CD8-positive, alpha-beta memory T cell (primary cell): ENCODE measurements at places on chromosomes 3 and 15. TPM values are rescaled to one million over a fixed set of nuclear protein-coding genes. Genes with fewer than 3 reads are reported as not detected.

- no peak for DNase-seq
Observed at GRCh38 chr3:69535613-69536012, 149.7 kb upstream of the FRMD4B start.

DNA sequence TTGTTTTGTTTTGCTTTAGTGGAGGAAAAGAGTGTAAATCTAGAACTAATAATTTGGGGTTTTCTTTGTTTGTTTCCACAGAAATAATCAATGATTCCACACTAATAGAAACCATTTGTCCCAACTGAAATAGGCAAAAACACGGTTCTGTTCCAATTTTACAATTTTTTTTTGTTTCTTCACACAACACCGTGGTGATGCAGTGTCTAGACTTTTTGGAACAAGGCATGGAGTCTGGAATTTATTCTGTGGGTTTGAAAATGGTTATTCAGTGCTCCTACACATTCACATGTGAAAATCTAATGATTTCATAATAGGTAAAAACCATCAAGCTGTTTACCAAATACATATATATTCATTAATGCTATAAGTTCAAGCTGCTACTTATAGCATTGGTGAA is 629.0 kb upstream of the TGFBR2 start:
- no peak for DNase-seq

DNA sequence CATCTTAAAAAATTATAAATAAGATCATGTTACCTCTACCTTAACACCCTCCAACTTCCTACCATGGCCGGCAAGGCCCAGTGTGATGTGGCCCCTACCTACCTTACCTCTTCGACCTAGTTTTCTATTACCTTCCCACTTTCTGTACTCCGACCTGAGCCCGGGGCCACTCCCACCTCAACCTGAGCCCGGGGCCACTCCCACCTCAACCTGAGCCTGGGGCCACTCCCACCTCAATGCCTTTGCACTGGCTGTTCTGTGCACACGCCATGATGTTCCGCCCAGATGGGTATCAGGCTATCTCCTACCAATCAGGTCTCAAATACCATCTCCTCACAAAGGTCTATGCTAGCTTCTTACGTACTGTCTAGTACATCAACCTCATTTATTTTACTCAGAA is 66.8 kb upstream of the XXYLT1 start:
- no peak for DNase-seq

Gene CTDSPL2
- total RNA-seq: 69.8 TPM

DNA sequence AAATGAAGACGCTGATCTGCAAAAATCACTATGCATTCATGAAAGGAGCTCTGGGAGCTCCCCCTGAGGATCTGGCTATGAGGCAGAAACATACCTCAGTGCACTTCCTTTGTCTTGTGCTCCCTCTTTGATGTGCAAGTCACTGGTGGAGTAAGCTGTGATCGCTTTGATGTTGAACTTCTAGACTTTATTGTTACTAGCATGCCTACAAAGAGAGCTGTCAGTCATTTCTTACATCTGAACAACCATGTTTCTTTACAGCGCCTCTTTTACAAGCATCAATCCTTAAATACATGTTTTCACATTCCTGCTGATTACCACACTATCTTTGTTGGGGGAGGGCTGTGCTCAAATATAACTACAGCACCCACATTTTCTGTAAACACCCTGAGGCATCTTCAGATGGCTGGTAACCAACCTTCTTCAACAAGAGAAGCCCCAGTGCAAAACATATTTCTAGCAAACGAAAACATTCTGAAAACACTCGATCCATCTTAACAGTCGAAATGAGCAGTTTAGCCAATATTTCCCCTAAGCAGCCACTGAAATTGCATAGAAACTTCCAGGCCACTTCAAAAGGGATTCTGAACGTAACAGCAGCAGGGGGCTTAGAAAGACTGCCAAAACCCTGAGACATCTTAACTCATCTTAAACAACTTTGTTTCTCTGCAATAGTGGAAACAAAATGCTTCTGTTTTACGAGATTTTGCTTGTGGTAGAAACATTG is 101.9 kb upstream of the ICE2 start:
- DNase-seq: peak; percentile 78

DNA sequence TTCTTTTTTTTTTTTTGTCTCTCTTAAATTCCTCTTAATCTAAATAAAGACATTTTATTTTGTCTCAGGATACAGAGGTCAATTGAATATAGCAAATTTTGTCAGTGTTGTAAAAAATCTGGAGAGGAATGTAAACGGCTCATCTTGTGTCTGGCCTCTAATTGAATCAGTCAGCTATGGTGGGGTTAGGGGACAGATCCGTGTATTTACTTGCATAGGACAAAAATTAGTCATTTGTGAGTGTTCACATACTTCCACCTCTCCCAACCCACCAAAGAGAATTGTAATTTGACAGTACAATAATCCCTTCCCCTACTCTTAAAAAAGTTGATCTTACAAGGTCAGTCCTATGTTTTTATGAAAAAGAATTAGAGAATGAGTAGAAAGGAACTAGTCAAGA is 18.3 kb downstream of the PPARG start:
- no peak for DNase-seq

DNA sequence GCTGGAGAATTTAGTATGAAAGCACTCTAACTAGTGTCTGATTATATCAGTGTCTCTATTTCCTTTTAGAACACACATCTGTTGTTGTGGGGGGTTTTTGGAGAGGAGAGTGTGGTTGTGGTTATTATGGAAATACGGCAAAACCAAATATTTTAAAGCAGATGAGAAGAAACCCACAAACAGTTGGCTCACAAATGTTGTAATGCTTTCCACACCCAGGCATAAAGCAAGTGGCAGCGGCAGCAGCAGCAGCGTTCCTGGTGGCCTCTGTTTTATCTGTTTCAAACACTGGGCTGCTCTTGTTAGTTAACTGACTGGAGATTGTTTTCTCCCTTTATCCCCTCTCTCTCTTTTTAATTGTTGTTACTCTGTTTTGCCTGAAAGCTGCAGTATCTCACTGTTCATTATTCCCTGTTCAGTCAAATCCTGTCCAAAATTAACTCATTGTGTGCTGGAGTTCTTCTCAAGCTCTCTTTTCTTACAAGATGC is 1045.5 kb upstream of the NR2F2 start:
- no peak for DNase-seq

Gene CCR5
- total RNA-seq: 2.6 TPM

GRCh38 chr3:174216946-174217718 is 642.0 kb upstream of the NAALADL2 start:
- DNase-seq: no peak

Gene FOXL2NB
- not detected for total RNA-seq

DNA sequence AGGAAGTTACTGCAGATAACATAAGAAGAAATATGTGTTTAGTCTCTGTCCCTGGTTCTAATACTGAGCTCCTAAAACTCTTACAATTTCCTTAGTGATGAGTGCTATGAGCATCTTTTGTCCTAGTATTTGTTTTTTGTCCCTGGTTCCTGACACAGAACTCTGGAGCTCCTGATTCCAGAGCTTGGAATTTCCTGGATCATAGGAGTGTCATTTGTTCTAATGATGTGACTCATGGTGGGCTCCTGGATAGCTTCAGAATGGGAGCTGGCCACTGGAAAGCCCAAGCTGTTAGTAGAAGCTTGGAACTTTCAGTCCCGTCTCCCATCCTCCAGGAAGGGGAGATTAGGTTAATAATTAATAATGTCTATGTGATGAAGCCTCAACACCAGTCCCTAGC is 98.2 kb downstream of the CNTN6 start:
- no peak for DNase-seq

- no peak for DNase-seq
Observed at GRCh38 chr15:33844186-33844585, 124.1 kb upstream of the CHRM5 start.

Gene GOLGA8Q
- not detected for total RNA-seq

- DNase-seq: no peak
Observed at GRCh38 chr3:47410417-47410720, 29.5 kb downstream of the PTPN23 start.

DNA sequence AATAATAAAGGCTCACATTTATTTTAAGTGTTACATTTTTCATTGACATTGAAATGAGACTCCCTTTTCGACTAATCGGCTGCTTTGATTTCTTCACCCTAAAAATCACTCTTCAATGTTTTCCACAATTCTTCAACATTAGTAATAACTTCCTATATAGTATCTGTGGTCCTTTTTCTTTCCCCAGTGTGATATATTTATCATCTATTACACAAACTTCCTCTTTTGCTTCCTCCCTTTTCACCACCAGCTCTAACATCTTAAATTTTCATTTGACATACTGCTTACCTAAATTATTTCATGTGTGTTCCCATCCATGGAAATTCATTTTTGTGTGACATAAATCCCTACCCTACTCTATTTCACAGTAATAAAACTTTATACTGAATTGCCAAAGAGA is 244.4 kb downstream of the TIGIT start:
- no peak for DNase-seq

DNA sequence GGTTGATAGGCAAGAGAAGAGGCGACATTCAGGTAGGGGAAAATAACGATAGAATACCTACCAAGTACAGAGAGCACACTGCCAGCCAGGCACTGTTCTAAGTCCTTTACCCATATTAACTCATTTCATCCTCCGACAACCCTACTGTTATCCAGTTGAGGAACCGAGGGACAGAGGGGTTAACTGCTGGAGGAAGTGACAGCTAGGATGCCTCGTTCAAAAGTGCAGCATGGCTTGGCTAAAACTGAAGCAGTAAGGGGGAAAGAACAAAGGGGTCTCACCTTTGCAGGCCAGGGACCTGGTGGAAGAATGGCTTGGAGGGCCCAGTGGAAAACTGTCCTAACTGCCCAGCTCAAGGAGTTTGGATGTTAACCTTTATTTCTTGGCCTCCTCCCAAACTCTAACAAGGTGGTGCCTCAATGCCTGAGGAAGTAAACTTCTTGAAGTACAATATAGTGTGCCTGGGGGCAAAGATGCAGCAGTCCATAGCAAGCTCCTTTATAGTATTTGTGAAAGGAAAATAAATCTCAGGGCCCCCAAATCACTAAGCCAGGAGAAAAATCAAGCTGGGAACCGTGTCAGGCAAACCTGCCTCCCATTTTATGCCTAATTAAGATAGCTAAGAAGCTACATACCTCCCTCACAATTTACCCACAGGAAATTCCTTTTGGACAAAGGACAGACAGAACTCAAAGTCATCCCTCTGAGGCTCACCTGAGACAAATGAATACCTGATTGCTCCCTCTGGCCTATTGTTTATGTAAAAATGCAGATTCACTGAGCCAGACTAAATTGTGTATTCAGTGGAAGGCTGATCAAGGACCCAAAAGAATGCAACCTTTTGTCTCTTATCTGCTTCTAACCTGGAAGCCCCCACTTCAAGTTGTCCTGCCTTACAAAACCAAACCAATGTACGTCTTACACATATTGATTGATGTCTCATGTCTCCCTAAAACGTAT is 1.6 kb upstream of the ITGB5 start:
- no peak for DNase-seq

DNA sequence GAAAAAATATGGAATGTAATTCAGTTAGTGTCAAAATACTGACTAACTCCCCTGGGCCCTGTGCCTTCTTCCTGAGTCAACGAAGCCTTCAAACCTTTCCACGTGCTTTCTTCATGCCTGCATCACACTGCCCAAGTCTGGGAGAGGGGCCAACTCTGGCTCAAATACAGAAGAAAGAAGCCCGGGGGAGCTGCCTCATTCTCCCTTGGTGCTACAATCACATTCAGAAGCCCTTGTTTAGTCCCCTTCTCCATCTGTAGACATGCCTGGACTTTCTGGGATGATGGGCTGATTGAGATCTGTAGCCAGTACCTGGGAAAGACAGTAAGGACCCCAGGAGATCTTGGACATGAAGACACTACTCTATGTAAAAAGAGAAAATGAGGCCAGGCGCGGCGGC is 77.8 kb upstream of the GSK3B start:
- DNase-seq: no peak

- DNase-seq: no peak
Observed at GRCh38 chr15:71084264-71084663, 31.0 kb upstream of the THSD4 start.

Gene TRIM42
- total RNA-seq: not detected

DNA sequence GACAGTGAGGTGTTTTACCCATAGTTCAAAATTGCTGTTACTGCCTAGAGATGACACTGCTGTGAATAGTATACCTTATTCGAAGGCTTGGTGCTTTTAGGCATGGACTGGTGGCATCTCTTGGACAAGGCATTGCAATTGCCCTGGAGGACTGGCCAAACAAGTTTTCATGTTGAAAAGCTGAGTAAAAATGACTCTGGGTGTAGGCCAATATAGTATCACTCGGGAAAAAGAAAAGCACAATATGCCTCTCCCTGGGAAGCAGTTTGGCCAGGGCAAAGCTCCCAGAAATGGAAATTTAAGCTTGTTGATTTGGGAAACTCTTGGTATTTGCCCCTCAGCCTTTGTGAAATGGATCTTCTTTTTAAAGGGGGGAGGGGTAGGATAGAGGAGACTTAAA is 54.8 kb downstream of the ZNF609 start:
- no peak for DNase-seq

DNA sequence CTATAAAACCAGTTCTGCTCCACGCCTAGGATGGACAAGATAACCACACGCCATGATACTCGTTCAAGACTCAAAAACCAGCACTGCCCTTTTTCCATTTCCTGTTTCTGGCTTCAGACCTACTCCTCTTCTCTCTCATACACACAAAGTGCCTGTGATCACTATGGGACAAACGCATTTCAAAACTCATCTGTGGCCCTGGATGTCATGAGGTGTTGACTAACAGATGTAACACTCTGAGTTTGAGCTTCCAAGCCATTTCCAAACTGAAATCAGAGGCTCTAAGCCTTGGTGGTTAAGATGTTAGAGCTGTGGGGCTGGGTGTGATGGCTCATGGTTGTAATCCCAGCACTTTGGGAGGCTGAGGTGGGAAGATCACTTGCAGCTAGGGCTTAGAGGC is 55.7 kb upstream of the LMOD3 start:
- DNase-seq: no peak

DNA sequence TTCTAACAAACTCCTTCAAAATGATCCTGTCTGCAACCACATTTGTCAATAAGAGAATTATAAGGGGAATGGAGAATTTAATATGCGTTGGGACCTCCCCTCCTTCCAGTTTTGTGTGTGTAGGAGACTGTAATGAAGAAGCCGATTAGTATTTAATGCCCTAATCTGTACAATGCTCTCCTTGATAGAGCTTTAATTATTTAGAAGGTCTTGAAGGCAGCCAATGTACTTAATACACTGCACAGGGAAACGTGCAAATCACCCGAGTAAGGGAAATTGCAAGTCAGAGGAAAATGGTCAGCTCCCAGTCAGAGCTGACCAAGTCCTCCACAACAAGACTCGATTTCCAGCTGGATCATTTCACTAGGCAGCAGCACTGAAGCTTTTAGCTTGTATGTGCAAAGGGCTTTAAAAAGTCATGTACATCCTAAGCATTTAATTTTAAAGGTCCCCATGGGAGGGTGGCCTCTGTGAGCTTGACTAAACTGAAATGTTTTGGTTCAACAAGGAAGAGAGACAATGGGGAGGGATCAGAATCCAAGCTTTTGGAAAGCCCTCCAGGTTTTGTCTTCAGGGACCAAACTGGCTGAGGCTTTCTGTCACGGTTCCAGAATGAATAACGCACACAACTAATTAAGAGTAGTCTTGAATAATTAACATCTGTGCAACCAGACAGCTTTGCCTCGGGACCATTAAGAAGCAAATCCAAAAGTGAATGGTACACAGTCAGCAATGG is 159.8 kb upstream of the MITF start:
- DNase-seq: no peak
